Renal pelvis (tissue), 12 donors: ENCODE measurements at places on chromosomes 7 and 10. TPM values are rescaled to one million over a fixed set of nuclear protein-coding genes. Genes with fewer than 3 reads are reported as not detected.

DNA sequence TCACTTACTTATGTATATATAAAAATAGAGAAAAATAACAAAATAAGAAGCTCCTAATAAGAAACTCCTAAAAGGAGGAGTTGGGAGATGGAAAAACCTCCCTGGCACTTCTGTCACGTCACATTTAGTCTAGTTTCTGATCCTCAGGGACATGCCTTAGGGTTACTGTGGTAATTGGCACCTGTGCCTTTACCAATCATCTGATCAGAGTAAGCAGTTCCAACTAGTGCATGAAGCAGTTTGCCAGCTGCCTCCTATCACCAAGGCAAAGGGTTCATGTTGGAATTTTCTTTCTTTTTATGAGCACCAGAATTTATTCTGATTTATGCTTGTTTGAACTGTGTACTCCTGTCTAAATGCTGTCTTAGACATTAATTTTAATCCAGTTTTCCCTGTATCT lies 49.9 kb downstream of the ARL4A start:
- DNase-seq, result no peak

CD36 gene
- 33.6 TPM for polyA plus RNA-seq

GRCh38 chr7:143003393-143004051 lies 23.4 kb downstream of the OR9A2 start:
- peak; percentile 26 for DNase-seq

GRCh38 chr7:152512706-152513105 lies 76.9 kb upstream of the KMT2C start:
- DNase-seq, result no peak

NME8 gene
- polyA plus RNA-seq, result 0.53 TPM

ZNF33A gene
- 33.9 TPM for polyA plus RNA-seq

DNA sequence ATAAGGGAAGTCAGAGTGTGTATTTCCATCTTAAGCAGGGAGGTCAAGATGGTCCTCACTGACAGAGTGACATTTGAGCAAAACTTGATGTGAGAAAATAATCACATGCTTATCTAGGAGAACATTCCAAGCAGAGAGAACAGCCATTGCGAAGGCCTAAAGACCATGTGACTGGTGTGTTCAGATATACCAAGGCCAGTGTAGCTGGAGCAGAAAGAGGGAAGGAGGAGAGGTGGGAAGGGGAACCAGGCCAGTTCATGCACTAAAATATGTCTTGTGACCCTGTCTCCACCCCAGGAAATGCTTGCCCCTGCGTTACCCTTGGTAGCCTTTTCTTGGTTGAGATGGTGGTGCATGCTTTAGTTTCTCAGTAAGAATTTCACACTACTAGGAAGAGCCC lies 77.4 kb downstream of the CACNB2 start:
- DNase-seq, result no peak

GRCh38 chr7:37289781-37290180 lies 158.9 kb downstream of the ELMO1 start:
- DNase-seq, result no peak

DNA sequence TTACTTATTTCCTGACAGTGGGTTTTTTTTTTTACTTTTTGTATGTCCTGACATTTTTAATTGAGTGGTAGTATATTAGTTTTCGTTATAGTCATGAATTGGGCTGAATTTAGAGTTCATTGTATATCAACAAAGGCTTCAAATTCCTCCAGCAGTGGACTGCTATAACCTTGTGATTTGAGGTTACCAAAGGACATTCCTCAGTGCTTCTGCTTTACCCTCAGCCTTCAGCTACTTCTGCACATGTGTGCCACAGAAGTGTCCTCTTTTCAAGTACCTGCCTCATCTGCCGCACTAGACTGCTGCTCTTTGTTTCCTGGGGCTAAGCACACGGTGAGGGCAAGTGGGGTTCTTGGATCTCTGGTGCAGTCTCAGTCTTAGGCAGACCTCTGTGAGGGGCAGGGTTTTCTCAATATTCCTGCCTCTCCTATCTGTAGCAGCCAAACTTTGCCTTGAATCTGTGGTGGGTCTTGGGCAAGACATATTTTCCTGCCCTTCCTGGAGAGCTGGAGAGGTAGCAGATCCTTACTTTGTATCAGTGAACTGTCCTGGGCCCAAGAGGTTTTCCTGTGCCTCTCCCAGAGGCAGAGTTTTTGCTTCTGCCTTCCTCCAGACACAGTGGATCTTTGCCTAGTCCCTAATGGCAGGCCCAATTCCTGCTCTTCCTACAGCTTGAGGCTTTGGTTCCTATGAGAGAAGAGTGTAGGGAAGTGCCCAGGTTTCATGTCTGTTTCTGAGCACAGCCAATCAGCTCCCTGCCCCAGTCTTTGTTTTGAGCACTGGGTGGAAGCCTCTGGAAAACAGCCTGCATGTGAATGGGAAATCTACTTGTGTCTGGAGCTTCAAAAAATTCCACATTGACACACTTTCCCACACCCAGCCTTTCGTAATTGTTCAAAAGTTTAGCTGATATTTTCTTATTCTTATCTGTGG lies 39.0 kb upstream of the STRIP2 start:
- no peak for DNase-seq

GRCh38 chr10:24136070-24136469 lies 72.9 kb upstream of the KIAA1217 start:
- DNase-seq, result no peak

- peak; percentile 50 for DNase-seq
Measured at GRCh38 chr10:128738386-128738915, 612.2 kb upstream of the MKI67 start.

GRCh38 chr10:73873838-73874215 lies 528 bp downstream of the CAMK2G start:
- no peak for DNase-seq

GRCh38 chr7:55304018-55304762 lies 60.9 kb upstream of the LANCL2 start:
- DNase-seq, result no peak

GRCh38 chr10:96235326-96236089 lies 35.9 kb downstream of the BLNK start:
- DNase-seq, result no peak

- no peak for DNase-seq
Measured at GRCh38 chr10:113041841-113042750, 92.0 kb downstream of the TCF7L2 start.

SLC18A3 gene
- not detected for polyA plus RNA-seq

DNA sequence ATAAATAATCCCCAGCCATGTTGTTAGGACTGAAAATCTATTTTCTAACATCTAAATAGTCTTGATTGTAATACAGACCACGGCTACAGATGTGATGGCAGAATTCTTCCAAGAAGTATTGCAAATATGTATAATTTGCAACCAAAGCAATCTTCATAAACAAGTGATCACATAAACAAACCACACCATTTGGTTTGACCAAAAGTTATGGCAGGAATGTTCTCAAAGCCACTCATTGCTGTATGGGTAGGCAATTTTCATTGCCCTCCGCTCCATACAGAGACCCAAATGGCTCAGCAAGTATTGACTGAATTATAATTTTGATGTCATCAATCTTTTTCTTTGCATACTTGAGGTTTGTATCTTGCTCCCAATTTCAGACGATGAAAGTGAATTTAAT lies 19.0 kb upstream of the RHOBTB1 start:
- no peak for DNase-seq

GRCh38 chr10:95655571-95656290 lies 780 bp downstream of the ALDH18A1 start:
- DNase-seq, result peak; percentile 12

GRCh38 chr10:60798031-60798430 lies 19.8 kb downstream of the CDK1 start:
- DNase-seq, result no peak

DNA sequence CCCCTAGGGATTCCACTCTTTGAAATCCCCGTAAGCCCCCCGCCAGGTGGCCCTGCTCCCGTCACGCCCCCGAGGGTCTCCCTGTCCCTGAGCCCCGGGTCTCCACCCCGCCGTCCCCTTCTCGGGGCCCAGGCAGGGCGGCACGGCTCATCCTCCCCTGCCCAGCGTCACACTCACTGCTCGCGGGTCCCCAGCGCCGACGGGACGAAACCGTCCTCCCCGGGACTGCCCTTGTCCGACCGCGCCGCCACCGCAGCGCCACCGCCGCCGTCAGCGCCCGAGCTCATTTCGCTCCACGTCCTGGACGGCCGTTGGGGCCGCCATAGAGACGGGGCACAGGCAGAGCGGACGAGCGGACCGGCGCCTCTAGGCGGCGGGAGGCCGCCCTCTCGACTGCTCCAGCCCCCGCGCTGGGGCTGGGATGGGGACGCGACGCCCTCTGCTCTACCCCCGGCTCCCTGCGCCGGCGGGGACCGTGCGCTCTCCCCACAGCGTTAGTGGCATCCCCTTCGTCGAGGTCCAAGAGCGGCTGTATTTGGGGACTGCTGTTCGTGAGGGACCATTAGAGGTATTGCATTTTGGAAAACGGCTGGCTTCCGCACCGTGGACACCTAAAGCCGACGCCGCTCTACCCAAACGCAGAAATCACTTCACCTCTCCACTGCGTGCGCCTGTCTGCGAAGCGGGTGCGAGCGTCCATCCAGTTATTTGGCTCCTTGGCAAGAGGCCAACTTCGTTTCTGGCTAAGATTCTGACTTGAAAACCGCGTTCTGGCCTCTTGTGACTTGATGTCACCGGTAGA lies at the start of gene EEF1AKMT2:
Gene EEF1AKMT2, minus strand, starts transcription at position 341 of the 802 bp plus-strand sequence. Its CDS starts 54 bp downstream, at position 287.
- peak; percentile 90 for DNase-seq

DNA sequence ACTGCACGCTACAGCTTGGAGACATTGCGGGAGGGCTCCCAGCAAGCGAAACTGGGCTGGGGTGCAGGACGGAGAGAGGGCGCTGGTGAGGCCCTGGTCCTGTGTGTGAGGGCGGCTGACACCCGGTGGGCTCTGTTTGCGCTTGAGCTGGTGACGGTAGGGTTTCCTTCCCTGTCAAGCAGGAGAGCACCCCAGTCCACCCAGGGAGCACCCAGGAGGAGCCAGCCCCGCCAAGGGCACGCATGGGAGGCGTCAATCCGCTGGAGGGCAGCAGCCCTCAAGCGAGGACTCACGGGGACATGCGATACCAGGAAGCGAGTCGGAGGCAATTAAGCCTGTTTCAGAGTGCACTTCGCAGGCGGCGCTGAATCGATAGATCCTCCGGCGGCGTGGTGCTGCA lies 109.4 kb downstream of the MAD1L1 start:
- no peak for DNase-seq

HTR5A gene
- not detected for polyA plus RNA-seq

HMX3 gene
- polyA plus RNA-seq, result 0.07 TPM

SLC13A1 gene
- 28.3 TPM for polyA plus RNA-seq

- DNase-seq, result no peak
Measured at GRCh38 chr10:101672536-101672935, 22.4 kb downstream of the FBXW4 start.

DNA sequence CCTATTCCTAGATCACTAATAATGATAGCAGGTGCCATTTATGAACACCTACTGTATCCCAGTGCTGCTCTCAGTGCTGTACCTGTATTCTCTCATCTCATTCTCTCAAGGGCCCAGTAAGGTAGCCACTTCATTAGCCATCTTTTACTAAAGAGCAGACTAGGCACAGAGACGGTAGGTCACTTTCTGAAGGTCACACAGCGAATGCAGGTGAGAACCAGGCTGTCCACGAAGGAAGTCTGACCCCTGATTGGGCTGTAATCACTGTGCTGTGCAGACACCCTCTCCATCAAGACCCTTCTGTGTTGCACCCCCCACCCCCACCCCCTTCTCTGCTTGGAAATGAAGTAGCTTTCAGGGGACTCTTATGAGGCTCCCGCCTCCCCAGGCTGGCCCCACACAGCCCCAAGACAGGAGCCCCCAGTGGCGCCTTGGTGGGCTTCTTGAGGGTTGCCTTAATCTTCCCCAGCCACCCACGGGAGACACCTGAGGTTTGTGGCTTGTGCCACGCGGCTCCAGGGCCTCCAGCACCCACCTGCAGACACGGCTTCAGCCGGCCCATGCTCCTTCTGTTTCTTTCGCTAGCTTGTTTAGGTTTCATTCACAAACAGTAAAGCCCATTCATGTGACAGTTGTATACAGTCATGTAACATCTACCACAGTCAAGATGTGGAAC lies 81.7 kb upstream of the FAM20C start:
- DNase-seq, result no peak

GSAP gene
- 20.6 TPM for polyA plus RNA-seq

DNA sequence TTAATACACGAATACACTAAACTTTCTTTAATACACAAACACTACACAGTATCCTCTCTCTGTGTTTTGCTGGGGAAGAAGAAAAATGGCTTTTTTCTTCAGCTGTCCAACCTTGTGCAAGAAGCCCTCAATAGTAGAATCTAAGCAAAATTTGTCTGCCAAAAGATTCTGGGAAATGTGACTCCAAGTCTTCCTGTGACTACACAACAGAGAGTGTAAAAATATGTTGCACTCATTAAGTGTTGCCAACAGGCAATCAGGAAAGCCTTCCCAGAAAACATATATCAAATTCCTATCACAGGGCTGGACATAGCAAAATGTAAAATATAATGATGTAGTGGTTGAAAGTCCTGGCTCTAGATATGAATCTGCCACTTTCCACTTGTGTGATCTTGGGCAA lies 825.1 kb upstream of the ZWINT start:
- DNase-seq, result peak; percentile 12

SLC18A2 gene
- polyA plus RNA-seq, result 1.1 TPM

INMT gene
- polyA plus RNA-seq, result 1.5 TPM

DNA sequence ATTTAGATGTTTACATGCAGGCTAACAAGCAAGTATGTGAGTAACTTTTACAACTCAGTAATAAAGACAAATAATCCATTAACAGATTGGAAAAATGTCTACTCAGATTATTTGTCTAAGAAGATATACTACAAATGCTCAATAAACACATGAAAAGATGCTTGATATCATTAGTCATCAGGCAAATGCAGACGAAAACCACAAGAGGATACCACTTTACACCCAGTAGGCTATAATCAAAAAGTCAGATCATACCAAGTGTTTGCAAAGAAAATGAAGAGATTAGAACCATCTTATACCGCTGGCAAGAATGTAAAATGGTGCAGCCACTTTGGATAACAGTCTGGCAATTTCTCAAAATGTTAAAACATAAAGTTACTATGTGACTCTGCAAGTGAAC lies 84.1 kb downstream of the MALSU1 start:
- DNase-seq, result no peak

DNA sequence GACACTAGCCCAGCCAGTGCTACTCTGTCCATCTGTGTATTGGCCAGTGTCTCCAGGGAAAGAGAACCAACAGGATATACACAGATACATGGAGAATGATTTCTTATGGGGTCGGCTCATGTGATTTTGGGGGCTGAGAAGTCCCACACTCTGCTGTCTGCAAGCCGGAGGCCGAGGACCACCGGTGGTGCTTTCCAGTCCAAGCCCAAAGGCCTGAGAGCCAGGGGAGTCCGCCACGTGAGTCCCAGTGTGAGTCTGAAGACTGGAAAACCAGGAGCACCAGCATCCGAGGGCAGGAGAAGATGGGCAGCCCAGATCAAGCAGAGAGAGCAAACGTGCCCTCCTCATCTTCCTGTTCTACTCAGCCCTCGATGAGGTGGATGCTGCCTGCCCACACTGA lies 71.5 kb downstream of the C10orf143 start:
- no peak for DNase-seq

GRCh38 chr7:101299511-101300464 lies 21.8 kb downstream of the IFT22 start:
- DNase-seq, result no peak

TMEM236 gene
- polyA plus RNA-seq, result 0.22 TPM

- DNase-seq, result no peak
Measured at GRCh38 chr10:45442662-45443061, 68.6 kb downstream of the ALOX5 start.
